T-helper 17 cell (primary cell): ENCODE measurements at places on chromosomes 12 and 14.

- no peak for DNase-seq
Observed at GRCh38 chr12:124395284-124395752, 100.4 kb downstream of the RFLNA start.

GRCh38 chr14:91223028-91223783 is 21.3 kb downstream of the GPR68 start:
- DNase-seq, result no peak

GRCh38 chr14:72292689-72293024 is 360.4 kb downstream of the RGS6 start:
- DNase-seq, result no peak

- no peak for DNase-seq
Observed at GRCh38 chr12:43988838-43989560, 153.1 kb downstream of the TMEM117 start.

- no peak for DNase-seq
Observed at GRCh38 chr12:115146453-115146852, 462.5 kb upstream of the TBX3 start.

GRCh38 chr14:103220134-103220981 is 97.1 kb downstream of the TNFAIP2 start:
- DNase-seq, result no peak

DNA sequence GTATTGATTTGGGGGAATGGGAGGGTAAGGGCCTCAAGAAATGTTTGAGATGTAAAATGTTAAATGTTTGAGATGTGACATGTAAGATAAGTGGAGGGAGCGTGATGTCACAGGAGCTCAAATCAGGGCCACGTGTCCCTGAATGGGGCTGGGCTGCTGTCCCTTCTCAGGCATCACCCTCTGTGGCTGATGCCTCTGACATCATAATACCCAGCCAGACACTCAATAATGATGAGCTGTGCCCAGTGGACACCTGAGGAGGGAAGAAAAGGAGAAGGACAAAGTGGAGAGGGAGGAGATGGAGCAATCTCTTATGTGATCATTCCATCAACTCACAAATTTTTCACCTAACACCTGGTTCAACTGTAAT is 120.8 kb downstream of the SAMD4A start:
- no peak for DNase-seq

GRCh38 chr14:36820111-36820709 is 158.6 kb downstream of the PAX9 start:
- no peak for DNase-seq

DNA sequence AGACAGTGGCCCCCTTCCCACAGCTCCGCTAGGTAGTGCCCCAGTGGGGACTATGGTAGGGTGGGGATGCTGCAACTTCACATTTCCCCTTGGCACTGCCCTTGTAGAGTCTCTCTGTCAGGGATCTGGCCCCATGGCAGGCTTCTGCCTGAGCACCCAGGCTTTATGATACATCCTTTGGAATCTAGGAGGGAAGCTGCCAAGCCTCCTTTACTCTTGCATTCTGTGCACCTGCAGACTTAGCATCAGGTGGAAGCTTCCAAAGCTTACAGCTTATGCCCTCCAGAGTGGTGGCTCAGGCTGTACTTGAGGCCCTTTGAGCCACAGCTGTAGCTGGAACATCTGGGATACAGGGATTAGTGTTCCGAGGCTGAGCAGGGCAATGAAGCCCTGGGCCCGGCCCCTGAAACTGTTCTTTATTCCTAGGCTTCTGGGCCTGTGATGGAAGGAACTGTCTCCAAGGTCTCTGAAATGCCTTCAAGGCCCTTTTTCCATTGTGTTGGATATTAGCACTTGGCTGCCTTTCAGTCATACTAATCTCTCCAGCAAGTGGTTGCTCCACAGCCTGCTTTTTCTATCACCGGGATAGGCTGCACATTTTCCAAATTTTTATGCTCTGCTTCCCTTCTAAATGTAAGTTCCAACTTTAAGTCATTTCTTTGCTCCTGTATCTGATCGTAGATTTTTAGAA is 22.2 kb upstream of the OR6J1 start:
- DNase-seq, result no peak

DNA sequence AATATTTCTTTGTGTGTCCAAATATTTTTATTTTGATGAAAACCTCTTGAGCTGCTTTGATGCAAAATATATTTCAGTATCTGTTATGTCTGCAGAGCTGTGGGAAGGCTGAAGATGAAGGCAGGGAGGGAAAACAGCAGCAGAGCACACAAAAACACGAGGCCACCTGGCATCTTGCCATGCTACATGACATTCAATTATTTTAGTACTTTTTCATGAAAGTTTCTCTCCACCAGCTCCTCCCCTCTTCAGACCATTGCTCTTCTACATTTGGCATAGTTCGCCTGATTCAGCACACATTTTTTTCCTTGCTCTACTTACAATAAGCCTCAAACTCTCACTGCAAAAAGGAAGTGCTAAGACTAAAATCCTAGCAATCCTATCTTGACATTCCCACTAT is 4.6 kb upstream of the ALX1 start:
- no peak for DNase-seq

DNA sequence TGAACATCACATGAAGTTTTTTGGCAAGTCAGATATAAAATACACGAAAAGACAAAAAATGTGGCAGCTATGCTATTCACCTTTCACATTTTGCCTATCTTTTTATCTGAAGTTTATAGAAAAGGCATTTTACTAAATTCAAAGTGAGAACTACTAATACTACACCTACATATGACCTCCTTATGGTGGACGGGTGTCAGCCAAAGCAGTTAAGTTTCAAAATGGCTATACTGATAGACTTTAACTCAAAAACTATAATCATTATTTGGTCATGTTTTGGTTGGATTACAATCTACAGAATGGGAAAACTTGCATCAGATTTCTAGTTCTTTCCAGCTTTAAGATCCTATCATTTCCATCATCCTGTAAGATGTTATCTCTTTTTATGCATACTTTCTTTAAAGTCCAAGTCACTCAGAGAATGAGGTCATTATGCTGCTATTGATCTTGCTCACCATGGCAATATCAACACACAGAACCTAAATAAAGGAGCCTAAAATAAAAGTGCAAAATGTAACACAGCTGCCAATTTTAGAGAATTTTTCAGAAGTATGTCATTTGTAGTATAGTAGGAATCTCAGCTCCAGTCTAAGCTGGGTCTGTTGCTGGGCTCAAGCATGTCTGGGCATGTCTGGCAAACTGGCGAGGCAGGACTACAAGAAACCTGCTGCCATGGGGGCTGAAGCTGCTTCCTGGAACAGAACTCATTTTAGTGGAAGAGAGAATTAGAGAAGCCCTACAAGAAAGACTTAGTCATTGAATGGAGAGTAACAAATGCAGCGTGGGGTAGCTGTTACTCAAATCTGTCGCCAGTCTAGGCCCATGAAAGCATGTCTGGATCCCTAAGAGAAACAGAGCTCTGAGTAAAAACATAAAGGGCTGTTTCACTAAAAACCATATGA is 7.6 kb upstream of the AEBP2 start:
- no peak for DNase-seq

- DNase-seq, result no peak
Observed at GRCh38 chr14:61718039-61718438, 22.7 kb downstream of the HIF1A start.

DNA sequence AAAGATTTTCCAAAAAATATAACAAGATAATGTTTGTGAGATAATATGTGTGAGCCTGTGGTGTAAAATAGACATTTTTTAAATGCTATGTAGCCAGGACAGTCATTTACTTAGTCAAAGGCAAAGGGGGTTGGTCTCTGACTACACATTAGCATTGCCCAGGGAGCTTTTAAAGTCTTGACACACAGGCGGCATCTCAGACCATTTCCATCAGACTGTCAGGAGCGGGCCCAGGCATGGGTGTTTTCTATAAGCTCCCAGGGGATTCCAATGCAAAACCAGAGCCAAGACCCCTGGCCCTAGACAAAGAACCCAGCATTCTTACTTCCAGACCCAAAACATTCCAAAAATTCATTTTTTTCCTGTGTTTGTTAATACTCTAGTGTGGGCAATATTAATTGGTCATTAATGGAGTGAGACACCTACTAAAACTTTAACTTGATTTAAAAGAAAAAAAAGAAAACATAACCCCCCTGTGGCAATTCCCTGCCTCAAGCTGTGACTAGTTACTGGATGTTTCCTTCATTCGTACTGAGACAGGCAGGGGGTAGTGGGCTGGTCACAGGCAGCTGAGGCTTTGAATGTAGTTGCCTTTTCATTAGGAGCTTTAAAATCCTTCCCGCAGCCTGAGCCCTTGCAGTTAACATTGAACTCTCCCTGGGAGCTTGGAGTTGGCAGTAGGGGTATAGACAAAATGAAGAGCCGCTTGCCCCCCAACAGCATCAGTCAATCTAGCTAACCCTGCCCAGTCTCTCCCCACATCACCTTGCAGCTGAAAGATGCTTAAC is 103.7 kb downstream of the CMKLR1 start:
- no peak for DNase-seq

DNA sequence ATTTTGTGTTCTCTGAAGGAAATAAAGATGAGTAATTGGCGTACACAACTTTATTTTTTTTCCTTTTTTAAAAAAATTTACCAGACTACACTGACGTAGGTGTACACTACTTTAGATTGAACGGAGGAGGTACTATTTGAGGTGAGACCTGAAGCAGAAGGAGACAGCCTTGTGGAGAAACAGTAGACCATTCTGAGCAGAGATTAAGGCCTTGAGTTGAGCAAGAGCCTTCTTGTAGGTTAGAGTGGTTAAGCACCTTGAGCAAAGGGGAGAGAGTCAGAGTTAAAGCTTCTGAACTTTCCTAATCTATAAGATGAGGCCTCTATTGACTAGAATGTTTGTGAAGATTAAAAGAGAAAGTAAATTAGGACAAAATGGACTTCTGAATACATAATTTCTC is 2.5 kb downstream of the LEMD3 start:
- no peak for DNase-seq

DNA sequence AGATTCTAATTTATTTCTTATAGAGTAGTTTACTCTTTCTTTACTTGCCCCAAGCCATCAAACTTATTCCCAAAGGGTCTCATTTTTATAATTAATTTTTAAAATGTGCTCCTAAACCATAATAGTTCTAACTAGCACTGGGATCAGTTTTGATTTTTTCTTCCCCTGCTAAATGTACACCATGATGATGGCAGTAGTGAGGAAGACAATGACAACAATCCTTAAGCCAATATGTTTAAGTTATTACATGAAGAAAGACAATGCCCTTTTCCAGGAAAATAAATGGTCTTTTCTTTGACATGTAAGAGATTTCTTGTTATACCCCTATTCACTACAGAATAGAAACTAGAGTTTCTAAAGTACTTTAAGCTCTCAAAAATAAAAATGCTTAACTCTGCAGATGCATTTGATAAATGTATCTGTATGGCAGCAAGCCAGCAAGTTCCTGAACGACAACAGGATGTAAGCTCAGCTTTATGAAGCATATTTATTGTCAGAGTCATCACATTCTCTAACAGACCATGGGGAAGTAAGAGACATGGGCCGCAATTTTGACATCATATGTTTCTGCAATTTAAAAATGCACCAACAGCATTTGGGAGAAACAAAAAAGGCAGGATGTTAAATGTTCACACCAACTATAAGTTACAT is 36.0 kb upstream of the SNX6 start:
- no peak for DNase-seq

DNA sequence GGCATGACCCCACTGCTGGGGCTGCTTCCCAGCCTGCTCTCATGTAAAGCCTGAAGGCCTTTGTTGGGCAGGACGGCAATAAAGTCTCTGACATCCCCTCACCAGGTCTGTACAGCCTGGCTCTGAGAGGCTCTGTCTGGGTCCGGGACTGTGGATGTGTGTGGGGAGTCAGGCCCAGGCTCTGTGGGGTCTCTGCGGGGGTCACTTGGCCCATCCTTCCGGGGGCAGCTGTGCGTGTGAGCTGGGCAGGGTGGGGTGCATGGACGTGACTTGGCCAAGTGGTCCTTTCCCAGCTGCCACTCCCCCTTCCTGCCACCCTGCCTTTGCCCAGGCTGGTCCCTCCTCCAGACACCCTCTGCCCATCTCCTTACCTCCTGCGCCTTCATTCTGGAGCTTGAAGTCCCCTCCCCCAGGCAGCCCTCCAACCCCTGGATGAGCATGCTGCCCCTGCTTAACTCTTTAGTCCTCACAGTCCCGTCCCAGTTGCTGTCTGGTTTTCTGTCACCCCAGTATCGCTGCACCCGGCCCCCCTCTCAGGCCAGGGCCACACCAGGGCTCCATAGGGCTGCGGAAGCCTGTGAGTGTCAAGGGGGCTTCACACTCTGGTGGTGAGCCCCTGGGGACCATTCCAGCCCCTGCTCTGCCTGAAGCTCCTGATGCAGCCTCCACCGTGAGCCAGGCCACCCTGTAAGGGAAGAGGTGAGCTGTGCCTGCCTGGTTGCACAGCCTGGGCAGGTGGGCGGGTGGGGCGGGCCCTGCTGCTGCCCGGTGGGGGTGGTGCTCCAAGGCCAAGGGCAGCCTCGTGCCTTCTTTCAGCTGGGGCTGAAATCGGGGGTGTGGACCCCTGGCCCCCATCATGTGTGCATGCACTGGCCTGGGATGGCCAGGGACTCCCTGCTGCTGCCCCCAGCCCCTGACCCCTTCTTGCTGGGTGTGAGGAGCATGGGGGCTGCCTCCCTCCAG is 25.5 kb upstream of the KIF26A start:
- no peak for DNase-seq

GRCh38 chr14:56138928-56139327 is 20.7 kb downstream of the PELI2 start:
- no peak for DNase-seq

- no peak for DNase-seq
Observed at GRCh38 chr12:19624491-19624890, 185.2 kb downstream of the AEBP2 start.

DNA sequence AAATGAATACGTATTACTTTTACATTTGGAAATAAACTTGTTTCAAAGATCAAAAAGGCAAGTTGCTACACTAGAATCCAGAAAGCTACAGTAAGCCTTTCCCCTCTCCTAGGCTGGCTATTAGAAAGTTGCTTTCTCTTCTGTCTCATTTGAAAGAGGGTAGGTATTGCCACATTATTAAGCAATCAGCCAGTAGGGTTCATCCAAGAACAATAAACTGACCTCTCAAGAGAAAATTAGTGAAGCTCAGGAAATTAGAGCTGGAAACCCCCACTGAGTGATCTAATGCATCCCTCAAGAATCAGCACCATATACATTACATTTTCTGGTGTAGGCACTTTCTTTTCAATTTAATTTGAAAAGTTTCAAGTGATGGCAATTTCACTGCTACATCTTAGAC is 4.5 kb upstream of the TMEM233 start:
- DNase-seq, result no peak

- no peak for DNase-seq
Observed at GRCh38 chr14:88592031-88592430, 29.2 kb downstream of the ZC3H14 start.

GRCh38 chr14:104721505-104722431 is 2.3 kb upstream of the ADSS1 start:
- no peak for DNase-seq

- DNase-seq, result no peak
Observed at GRCh38 chr14:20195911-20196310, 5.2 kb downstream of the OR11G2 start.

GRCh38 chr12:126384026-126384564 is 1318.9 kb downstream of the AACS start:
- DNase-seq, result no peak

- DNase-seq, result no peak
Observed at GRCh38 chr12:50187084-50187900, 20.1 kb upstream of the CERS5 start.
